ENCODE measurements at places on chromosomes 16 and 17.

DNA sequence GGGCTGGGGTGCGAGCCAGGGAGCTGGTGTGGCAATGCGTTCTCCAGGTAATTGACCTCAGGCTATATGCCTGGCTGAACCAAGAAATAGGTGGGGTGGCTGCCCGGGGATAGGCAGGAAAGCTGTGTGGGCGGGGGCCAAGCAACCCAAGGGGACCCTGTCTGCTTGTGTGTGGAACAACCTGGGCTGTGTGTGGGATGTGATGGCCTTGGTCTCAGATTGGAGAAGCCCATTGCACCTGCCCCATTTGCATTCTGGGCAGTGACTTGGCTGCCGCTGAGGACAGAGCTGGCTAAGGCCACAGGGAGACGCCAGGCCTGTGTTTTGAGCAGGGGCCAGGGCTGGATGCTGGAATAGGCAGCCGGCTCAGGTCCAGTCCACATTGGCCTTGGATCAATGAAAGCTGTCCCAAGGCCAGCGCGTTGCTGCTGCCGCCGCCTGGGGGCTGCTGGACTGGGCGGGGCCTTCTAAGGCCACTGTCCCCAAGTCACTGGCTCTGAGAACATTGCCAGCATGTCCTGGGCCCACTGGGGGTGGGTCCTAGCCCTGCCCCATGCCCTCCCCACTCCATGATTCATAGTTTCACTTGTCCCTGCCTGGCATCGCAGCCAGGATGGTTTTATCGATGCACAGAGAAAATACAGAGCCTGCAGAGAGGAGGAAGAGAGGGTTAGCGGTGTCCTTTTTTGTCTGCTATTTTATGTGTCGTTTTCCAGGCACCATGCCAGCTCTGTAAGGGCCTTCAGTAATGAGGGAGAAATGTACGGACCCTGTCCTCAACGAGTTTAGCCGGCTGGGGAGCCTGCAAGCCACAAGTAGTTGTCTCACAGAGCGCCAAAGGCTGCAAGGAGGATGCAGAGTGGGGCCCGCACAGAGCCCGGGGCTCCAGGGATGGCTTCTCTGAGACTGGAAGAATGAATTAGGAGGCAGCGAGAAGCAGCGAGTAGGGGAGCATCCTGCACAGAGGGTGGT, 43.9 kb downstream of the NKD1 start:
- no peak for DNase-seq

GRCh38 chr16:23843143-23843542, 7.4 kb downstream of the PRKCB start:
- DNase-seq = no peak

- DNase-seq = no peak
Observed at GRCh38 chr17:50684288-50684611, 23.5 kb downstream of the ANKRD40 start.

- DNase-seq = no peak
Observed at GRCh38 chr17:36856903-36857381, 80.3 kb upstream of the LHX1 start.

DNA sequence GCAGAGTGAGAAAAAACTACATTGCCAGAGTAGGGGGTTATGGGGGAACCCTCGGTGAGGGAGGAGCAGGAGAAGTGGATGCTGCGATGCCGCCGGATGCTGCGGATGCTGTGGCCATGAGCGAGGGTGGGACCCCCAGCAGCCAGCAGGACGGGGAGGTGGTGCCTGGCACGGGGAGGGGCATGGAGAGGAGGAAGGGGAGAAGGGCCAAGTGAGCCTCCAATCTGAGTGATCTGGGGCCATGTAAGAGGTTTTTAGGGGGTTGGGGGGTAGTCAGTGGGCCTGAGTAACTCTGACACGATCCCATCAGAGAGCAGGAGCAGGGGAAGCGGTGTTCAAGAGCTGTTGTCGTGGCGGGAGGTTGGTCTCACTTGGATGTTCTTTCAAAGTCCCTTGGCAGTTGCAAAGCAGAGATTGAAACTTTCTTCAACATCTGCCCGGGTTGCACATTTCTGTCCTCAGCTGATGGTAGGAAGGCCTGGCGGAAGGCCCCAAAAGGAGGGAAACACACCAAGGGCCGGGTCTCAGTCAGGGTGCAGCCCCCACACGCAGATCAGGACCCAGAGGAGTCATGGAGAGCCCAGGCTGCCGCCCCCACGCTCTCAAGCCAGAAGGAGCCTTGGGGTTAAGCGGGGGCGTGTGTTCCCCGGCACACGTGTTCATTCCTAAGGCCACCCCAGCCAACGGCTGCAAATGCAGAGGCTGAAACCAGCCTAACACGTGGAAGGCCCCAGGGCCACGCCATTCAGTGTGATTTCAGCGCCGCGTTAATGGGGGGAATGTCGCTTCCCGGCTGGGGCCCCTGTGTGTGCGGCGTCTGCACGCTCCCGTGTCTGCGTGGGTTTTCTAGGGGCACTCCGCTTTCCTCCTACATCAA, 81.7 kb downstream of the ZDHHC7 start:
- DNase-seq = no peak

- no peak for DNase-seq
Observed at GRCh38 chr16:86455116-86455515, 55.2 kb upstream of the FOXF1 start.

DNA sequence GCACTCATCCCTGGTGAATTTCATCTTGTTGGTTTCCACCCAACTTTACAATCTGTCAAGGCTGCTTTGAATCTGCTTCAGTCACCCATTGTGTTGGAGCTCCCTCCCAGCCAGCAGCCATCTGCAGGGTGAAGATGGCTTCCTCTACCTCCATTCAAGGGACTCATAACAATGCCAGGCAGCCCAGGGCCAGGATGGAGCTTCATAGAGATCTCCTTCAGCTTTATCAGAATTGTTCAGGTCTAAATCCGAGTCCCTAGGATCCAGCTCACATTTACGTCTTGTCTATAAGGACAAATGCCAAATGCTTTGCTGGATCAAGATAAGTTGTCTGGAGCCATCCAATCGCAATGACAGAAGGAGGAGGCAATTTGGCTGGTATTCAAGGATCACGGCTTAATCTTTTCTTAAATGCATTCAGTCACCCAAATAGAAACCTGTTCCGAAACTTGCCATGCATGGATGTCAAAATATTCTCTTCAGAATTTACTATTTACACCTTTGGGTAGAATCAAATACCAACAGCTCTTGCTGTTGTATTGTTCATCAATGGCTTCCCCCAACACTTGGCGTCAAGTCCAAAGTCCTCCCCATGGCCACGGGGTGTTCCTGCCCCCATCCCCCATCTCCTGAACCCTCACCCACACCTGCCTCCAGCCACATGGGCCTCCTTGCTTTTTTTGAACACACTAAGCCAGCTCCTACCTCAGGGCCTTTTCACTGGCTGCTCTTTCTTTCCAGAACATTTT, 3.8 kb upstream of the FAM171A2 start:
- no peak for DNase-seq

GRCh38 chr17:18917506-18918032, 34.4 kb upstream of the SLC5A10 start:
- DNase-seq = no peak

DNA sequence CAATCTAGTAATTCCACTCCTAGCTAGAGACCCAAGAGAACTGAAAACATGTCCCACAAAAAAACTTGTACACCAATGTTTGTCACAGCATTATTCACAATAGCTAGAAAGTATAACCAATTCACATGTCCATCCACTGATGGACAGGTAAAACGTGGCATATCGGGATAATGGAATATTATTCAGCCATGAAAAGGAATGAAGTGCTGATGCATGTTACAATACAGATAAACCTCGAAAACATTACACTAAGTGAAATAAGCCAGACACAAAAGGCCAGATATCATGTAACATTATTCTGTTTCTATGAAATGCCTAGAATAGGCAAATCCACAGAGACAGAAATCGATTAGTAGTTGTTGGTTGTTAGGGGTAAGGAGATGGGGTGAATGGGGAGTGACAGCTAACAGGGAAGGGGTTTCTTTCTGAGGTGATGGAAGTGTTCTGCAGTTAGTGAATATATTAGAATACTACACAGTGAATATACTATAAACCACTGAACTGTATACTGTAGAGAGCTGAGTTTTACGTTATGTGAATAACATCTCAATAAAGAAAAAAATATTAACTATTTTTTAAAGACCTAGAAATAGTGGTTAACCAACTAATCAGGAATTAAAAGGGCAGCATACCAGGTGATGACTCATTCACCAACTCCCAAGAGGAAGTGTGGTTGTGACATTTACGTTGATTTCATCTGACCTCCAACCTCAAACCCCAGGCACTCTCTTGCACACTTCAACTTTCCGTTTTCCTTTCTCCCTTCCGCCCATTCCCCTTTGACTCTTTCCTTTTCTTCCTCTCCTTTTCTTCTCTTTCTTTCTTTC, 48.6 kb downstream of the GAS7 start:
- DNase-seq = no peak

DNA sequence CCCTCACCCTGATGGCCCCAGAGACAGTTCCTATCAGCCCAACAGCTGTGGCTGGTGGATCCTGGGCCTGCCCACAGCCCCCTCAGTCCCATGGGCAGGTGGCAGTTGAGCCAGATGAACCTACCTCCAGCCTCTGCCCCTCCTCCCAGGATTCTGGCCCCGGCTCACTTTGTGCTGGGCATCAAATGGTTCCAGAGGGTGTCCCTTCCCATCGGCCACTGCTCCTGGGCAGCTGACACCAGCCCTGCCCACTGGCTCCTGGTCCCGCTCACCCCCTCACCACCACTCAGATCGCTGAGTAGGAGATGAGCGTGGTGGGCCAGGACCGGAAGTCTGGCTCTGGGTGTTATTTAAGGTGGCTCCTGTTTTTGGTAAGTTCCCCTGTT, 2.0 kb downstream of the TTYH2 start:
- no peak for DNase-seq

DNA sequence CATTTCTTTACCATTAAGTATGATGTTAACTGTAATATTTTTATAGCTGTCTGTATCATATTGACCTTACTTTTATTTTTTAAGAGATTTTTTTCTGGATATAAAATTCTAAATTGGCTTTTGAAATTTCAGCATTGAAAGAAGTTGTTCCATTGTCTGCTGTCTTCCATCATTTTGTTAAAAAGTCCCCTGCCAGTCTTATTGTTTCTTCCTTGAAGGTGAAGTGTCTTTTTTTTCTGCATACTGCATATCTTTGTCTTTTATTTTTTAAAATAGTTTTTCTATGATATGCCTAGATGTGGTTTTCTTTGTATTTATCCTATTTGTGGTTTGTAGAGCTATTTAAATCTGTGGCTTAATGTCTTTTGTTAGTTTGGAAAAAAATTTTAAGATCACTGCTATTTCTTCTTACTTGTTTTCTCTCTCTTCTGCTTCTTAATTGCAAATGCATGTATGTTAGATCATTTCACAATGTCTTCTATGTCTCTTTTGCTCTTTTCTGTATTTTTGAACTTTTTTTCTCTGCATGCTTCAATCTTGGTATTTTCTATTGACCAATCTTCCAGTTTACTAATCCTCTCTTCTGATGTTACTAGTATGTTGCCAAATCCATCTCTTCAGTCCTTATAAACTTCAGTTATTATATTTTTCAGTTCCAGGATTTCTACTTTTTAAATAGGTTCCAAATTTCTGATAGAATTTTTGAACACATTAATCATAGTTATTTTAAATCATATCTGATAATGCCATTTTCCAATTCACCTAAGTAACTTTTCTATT, 20.2 kb downstream of the IL21R start:
- no peak for DNase-seq

- no peak for DNase-seq
Observed at GRCh38 chr16:89371968-89372634, 118.3 kb downstream of the ANKRD11 start.

- DNase-seq = no peak
Observed at GRCh38 chr17:33983824-33984574, 271.1 kb upstream of the CCL2 start.

DNA sequence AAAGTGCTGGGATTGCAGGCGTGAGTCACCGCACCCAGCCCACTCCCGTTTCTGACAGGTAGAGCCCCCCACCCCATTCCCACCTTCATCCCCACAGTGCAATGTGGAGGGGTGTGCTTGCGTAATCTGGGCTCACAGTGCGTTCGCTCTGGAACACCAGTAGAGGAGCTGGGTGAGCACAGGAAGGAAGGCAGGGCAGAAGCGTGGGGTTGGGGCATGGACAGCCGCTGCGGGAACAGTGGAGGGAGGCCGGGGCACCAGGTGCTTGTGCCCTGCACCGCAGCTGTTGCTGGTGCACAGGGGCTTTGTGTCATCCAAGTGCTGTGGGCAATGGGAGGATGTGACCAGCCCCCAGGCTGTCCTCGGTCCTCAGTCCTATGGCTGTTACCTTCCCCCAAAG, 24.7 kb downstream of the KDM8 start:
- DNase-seq = no peak

GRCh38 chr17:73010414-73010813, 82.1 kb downstream of the SLC39A11 start:
- DNase-seq = no peak

- no peak for DNase-seq
Observed at GRCh38 chr17:866568-867103, 84.5 kb downstream of the MRM3 start.

DNA sequence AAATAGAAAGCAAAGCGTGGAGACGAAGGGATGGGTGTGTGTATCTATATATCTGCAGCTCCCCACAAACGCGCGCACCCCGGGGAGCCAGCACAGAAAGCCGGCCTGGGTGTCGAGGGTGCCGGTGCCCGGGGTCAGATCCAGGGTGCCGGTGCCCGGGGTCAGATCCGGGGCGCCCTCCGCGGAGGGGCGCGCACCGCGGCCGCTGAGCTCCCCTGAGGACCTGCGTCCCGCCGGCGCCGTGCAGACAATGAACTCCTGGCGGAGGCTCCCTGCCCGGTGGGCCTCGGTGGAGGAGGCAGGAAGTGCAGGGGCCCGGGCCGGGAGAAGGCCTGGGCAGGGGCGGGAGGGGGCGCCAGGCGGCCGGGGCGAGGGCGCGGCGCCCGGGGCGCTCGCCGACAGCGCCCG, 1.1 kb downstream of the ZNF423 start:
- no peak for DNase-seq

DNA sequence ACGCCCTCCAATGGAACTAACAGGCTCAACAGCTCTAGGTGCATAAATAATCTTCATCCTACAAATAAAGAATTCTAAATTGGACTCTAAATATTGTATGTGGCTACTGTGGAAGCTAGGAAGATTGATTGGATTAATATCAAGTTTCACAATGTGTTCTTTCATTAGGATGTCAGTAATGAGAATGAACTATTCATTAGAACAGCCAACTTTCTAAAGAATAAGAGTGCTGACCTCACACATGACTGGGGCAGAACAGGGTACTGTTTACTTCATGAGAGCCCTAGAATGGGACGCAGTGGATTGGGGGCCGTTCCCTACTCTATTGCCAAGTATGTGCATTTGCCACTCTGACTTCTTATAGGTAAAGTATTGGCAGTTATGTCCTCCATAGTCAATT, 528.2 kb upstream of the RBFOX1 start:
- no peak for DNase-seq
